GM18507 (cell line): ENCODE measurements at places on chromosomes 6 and 20.

DNA sequence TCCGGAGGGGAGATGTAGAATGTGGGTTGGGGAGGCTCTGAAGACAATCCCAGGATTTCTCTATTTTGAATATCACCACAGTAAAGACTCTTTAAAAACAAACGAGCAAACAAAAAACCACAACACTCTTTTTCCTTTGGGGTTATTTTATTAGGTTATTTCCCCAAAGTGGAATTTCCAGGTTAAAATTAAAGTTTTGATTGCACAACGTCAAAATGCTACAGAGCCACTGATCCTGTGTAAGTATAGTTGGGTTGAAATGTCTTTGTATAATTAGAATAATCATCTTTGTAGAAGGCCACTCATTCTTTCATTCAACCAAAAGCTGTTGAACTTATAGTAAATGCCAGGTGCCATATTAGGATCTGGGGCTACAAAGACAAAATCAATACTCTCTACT is 19.6 kb upstream of the PIM1 start:
- DNase-seq = no peak

DNA sequence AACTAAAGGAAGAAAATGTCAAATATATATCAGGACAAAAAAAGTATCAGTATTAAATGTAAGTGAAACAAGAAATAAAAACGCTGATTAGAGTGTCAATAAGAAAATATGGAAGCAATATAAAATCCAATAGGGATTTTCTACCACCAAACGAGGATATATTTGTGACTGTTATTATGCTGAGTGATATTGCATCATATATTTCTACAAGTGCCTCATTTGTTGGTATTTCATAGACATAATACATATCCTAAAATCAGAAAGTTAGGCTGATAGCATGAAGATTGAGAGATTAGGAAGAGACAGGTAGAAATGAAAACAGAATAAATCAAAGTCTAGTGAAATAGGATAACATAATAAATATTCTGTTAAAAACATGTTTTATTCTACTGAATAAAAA is 429.2 kb upstream of the IRAK1BP1 start:
- DNase-seq = no peak

- no peak for DNase-seq
These were observed 1.2 kb upstream of the SYNJ2 start for GRCh38 chr6:157980288-157981131.

- peak; percentile 62 for DNase-seq
These were observed 10.3 kb upstream of the TULP1 start for GRCh38 chr6:35522660-35523658.

DNA sequence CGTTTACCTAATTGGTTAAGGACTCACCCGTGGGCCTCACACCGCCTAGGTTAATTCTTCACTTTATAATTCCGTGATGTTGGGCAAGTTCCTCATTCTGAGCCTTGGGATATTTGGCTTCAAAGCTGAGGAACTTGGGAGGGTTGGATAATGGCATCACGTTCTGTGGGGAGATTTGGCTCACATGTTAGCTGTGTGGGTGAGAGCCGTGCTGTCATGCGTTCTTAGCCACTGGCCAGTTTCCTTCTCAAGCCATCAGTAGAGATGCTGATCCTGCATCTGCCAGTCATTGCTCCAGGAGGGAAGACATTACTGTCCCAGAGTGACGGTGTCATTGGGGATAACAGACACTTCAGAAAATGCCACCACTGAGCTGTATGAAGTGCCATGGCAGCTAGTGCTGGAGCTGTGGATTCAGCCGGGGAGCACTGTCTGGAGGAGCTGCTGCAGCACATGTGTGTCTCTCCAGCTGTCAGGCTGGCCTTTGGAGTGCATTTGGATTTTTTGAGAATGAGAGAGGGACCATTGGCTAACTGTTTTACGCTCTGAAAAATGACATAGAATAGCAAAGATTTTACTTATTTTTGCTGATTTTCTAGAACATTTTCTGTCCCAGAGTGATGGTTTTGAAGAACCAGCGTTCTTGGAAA is 16.5 kb downstream of the IGF2R start:
- DNase-seq = no peak

- no peak for DNase-seq
These were observed 201.2 kb downstream of the CDH4 start for GRCh38 chr20:61453219-61453618.

DNA sequence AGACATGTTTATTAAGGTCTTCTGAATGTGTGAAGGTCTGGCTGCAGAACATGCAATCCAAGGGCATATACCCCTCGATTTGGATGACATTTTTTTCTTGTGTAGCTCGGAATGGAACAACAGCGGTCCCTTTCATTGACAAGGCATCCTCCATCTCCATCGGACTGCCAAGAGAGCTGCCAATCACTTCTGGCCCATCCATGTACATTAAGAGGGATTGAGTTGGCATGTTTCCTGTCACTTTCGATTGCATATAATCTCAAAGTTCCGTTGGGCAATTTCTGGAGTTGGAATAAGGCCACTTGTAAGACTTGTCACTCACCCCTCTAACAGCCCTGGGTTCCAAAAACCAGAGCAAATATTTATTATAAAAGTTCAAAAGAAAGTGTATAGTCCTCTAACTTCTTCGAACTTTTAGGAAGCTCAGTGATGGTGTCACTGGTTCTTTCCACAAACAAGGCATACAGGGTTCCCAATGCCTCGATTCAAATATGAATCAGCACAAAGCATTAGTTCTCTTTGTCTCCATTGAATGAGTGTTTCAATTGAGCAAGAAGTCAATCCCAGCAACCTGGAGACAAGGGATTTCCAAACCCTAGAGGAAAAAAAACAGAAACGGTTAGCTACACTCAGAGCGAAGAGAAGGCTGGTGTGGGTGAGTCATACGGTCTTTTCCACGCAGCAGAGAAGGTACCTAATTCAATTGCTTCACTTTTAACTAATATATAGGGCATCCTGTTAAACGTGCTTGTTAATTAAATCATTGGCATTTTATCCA is 10.9 kb downstream of the ZNF217 start:
- DNase-seq = no peak

- DNase-seq = no peak
These were observed 19.6 kb downstream of the RTN4IP1 start for GRCh38 chr6:106609699-106610098.

GRCh38 chr20:46939031-46939965 is 44.7 kb downstream of the EYA2 start:
- no peak for DNase-seq

- no peak for DNase-seq
These were observed 148.4 kb upstream of the FOXA2 start for GRCh38 chr20:22732751-22733150.
